ENCODE measurements at places on chromosomes 1 and 21.

- no peak for DNase-seq
Observed at GRCh38 chr1:228825840-228826484, 90.7 kb downstream of the RHOU start.

DNA sequence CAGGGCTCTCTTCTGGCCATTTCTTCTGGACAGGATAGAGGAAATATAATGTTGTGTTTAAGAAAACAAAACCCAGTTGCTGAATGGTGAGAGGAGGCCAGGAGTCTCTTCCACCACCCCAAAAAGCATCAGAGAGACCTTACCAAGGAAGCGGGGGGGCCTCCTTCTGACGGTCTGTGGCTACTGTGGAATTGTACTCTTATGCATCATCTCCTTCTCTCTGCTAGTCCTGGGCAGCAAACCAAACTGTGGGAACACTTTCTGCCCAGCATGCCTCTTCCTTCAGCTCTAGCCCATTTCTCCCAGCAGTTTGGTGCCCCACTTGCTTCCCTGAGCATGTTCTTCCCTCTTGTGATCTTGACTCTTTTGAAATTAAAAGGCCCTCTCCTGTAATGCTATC lies 157.7 kb downstream of the HHIPL2 start:
- DNase-seq = no peak

DNA sequence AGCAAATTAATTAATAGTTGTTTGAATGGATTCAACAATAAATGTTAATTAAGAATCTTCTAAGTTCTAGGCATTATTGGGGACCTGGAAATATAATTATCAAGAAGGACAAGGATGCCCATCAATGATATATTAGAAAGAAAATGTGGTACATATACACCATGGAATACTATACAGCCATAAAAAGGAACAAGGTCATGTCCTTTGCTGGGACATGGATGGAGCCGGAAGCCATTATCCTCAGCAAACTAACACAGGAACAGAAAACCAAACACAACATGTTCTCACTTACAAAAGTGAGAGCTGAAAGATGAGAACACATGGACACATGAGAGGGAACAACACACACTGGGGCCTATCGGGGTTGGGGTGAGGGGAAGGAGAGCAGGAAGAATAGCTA lies 141.4 kb upstream of the JUN start:
- no peak for DNase-seq

GRCh38 chr1:243968413-243968812 lies 82.7 kb upstream of the ZBTB18 start:
- DNase-seq = no peak

GRCh38 chr1:153545067-153546055 lies at the start of gene S100A4:
Gene S100A4, minus strand, starts transcription at chr1:153545806. Its CDS starts 1,012 bp downstream, at chr1:153544794.
- peak; percentile 93 for DNase-seq

GRCh38 chr1:228082214-228082917 lies at the start of gene ARF1:
Gene ARF1, plus strand, starts transcription at chr1:228082708. Its CDS starts 14,407 bp downstream, at chr1:228097115.
- DNase-seq = peak; percentile 96

DNA sequence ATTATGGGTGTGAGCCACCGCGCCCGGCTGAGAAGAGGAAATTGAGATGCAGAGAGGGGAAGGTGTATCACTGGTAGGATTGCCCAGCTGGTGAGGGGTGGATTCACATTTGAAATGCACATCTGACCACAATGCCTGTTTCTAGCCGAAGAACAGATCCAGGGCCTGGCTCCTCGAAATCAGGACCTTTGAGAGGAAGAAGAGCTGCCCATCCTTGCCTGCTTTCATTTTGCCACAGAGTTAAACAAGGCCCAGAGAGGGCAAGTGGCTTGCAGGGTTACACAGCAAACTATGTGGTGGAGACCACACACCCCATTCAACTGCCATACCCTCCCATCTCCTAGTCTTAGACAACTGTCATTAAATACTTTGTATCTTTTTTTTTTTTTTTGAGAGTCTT lies 32.9 kb upstream of the TMEM61 start:
- no peak for DNase-seq

DNA sequence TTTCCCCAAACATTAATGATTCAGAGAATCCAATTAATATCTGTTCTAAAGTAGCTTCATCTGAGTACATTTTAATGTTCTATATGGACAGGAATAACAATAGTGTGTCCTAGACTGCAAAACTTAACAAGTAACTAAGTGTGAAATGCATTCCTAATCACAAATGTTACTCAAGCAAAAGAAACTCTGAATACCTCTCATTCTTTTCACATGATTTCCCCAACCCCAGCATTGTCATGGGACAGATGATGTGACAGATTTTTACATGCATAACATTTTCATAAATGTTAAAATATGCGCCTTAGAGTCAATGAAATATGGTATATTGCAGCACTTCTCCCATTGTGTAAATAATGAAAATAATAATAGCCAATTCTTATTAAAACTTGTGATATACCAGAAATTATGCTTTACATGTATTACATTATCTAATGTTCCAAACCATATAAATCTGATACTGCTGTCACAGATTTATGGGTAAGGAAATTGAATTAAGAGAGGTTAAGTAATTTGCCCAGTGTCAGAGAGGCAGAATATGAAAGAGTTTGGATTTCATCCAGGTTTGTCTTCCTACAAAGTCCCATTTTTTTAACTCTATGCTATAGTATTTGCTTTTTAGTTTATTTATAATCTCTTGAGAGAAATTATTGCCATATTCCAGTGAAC lies 269.4 kb downstream of the LRRC7 start:
- no peak for DNase-seq

DNA sequence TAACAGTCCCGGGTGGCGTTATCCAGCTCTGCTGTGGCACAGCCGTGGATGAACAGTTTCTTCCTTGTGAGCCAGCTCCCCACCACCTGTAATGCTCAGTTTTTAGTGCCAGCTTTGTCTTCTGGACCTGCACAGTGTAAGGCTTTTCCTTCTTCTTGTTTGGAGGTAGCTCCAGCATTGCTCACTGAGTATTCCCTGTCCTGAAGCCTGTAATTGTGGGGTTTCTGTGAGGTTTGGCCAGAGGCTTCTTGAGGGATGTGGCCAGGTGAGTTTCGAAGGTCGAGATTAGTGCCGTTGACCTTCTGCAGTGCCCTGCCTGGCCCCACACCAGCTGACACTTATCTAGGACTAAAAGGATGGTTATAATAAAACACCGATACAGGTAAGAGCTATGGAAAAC lies 75.0 kb downstream of the PBX1 start:
- no peak for DNase-seq

DNA sequence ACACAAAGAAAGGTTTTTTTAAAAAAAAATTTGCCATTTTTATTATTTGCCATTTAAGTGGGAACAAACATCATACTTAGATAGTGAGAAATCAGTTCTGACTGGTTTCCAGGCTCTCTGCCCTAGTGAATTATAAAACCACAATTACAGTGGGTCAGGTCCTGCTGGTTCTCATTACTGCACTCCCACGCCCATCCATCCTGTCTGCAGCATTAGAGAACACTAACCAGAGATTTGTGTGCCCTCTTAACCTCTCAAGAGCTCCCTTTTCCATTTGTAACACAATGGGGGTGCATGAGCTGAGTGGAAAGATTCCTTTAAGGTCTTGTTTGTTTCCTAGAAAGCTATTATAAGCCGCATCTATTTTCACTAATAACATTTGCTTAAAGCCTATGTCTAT lies 489.3 kb downstream of the AMY1C start:
- no peak for DNase-seq

DNA sequence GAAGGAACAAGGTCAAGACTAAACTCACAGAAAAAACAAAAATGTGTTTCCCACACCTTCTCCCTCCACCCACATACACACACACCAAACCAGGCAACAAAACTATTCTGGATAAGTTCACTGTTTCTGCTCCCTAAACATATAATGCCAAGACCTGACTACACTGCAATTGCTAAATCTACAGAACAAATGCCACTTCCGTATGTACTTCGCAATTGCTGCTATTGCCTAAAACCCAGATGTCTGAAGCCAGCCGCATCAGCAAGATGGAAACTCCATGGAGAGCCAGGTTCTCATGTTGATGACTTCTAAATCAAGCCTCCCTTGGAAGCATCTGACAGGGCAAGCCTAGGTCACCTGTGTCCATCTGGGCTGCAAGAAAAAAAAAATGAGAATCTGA lies 8.3 kb upstream of the AIM2 start:
- DNase-seq = no peak

DNA sequence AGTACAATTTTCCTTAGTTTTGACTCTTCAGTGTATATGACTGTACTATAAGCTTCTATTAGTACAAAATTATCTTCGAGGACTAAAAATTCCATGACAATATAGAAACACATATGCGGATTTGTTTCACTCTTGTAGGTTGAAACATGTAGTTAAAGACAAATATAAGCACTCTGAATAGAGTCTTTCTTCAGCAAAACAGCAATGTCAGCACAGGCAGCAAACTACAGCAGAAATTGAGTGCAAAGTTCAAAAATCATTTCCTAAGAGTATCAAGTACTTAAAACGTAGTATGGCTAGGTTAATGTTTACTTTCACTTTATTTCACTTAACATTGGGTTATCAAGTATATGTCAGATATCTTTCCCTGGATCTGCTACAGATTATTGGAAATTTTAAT lies 106.7 kb downstream of the FAF1 start:
- no peak for DNase-seq

DNA sequence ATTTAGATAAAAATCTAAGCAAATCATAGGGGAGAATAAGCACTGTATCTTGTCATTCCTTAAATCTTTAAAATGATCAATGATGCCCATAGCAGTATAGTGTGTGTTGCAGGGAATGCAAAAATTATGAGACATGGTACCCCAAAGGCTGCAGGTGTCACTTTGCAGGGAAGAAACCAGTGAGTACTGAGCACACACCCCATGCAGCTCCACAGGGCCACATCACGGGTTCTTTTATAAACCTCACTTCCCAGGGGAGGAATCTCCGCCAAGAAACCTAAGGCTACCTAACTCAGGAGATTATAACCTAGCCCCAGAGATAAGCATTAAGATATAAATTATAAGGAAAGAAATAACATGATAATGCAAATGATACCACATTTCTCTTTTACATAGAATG lies 115.6 kb downstream of the APP start:
- DNase-seq = no peak

GRCh38 chr21:35603494-35603893 lies 456.8 kb downstream of the SETD4 start:
- no peak for DNase-seq

DNA sequence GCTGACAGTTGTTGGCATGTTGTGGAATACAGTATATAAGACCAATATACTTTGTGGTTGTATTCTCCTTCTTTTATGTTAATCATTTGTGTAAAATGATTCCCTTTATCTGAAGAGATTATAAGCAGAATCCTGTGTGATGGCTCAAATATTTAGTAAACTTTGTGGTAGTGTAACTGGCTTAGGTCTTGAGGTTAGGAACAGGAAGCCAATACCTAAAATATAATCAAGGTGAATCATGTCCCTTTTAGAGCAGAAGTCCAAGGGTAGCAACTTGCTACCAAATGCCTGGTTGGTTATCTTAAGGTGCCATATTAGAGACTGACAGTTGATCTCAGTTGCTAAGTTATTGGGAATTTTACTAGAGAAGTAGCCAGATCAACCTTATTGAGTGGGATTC lies 398.5 kb upstream of the ADAMTS5 start:
- DNase-seq = no peak
